Activated CD4-positive, CD25-positive, alpha-beta regulatory T cell (primary cell): ENCODE measurements at places on chromosomes 4 and X.
A peak's percentile ranks its signal among the peaks of the same experiment; 100 is the strongest.

DNA sequence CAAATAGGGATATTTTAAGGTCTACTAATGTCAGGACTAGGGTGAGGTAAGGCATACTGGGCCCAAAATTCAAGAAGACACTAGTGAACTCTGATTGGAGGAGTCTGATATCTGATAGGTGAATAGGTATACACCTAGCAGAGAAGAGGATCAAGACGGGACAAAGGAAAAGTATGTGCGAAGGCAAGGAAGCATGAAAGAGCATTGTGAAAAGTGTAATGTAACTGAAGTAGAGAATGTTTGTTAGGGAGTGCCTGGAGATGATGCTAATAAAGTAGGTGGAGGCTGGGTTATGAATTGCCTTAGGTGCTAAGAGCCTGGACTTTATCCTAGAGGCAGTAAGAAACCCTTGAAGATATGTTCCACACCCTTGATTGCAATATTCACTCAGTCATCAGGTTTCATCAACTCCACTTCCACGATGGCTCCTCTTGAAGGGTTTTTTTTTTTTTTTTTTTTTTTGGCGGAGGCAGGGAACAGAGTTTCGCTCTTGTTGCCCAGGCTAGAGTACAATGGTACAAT lies 49.9 kb upstream of the XIAP start:
- no peak for DNase-seq

- DNase-seq = no peak
Measured at GRCh38 chr4:156875055-156875454, 96.5 kb downstream of the PDGFC start.

DNA sequence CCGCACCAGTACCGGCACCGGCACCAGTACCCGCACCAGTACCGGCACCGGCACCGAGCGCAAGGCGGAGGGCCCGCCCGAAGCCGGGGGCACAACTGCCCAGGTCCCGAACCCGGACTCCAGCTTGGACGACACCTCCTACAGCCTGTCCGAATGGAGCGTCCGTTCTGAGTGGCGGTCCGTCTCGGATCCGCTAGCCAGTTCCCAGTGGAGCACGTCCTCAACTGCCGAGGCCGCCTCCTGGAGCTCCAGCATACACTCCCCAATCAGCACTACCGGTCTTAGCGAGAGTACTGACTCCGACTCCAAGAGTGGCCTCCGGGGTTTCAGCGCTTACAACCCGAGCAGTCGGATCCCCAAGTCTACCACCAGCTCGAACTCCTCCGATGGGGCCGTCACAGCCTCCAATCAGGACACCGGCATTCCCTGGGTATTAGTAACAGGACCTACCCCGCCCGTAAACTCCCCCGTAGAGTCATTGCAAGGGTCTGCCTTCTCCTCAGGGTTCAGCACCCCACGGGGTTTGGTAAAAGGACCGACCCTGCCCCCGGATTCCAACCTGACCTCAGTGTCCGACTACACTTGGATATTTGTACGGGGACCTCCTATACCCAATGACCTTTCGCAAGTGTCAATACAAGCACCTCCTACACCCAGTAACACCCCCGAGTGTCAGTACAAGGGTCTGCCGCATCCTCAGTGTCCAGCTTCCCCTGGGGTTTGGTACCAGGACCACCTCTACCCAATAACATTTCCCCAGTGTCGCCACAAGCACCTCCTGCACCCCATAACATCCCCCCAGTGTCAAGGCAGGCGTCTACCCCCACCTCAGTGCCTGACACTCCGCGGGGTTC lies 721 bp upstream of the MAOA start:
- peak; percentile 7 for DNase-seq

- no peak for DNase-seq
Measured at GRCh38 chrX:136318895-136319597, 18.3 kb downstream of the ADGRG4 start.

- no peak for DNase-seq
Measured at GRCh38 chrX:126770179-126770578, 49.4 kb upstream of the PRR32 start.

- DNase-seq = no peak
Measured at GRCh38 chr4:26151615-26152014, 169.2 kb upstream of the RBPJ start.

- no peak for DNase-seq
Measured at GRCh38 chr4:162510115-162510514, 346.3 kb upstream of the FSTL5 start.

DNA sequence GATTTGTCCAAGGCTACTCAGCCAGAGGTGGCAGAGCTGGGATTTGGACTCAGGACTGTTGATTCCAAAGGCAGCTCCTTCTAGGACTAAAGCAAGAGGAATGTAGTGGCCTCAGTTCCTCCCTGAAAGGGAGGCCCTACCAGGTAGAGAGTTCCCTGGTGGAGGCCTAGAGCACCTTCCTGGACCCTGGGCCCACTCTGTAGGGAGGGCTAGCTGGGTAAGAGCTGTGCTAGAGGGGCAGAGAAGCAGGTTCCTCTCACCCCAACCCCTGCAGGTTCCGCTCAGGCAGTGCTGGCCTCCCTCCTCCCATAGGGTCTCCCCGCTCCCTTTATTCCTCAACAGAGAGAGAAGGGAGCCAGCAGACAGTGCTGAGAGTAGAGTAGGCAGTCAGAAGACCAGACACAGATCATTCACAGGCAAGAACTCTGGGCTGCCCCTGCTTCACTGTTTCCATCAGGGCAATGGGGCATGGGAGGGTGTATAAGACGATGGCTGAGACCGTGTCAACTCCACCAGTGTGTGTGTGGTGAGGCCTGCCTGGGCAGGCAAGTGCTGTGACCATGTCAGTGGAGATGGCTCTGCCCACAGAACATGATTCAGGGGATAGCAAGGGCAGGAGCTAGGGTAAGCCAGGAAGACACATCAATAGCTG lies 12.4 kb upstream of the PJA1 start:
- DNase-seq = no peak

DNA sequence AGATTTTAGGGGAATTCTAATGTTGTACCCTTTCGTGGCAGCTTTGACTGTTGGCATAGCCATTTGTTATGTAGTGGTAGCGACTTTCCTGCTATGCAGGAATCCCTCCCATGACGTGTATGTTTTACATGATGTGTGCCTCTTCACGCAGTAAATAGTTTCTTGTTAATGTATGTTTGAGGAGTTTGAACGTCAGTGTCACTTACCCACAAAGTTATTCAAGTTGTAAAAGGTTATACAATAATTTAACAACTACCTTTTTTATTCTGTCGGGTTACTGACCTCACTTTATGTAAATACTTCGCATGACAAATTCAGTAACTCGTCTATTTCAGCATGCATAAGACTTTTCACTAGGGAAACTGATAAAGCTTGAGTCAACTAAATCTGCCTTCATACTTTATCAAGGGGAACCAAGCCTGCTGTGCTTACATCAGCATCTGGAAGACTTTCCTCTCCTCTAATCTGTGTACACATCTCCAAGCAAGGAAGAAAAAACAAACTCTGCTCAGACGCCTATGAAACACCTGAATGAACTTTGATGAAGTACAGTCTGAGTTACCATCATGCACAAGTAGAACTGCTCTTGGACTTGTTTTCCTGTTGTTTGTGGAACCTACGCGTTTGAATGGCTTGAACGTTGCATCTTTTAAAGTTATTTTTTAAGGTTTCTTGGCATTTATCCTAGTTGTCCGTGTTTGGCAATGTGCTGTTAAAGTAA lies 61.2 kb downstream of the SLC9A6 start:
- DNase-seq = no peak

DNA sequence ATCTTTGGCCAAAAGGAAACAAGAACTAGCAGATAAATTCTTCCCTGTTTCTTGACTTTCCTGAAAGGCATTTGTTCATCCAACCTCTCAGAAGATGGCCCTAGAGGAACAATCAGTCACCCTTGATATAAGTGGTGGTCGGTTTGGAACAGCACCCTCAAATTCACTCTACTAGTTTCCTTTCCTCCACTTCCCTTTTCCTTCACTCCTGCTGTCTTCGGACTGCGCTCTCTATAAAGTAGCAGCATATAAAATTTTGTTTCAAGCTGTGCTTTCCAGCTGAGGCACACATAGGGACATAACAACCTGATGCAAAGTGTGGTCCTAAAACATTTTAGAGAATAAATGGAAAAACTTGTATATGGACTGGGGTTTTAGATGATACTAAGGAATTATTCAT lies 29.0 kb upstream of the MOB1B start:
- no peak for DNase-seq

- no peak for DNase-seq
Measured at GRCh38 chr4:7419961-7420660, 14.6 kb downstream of the PSAPL1 start.

DNA sequence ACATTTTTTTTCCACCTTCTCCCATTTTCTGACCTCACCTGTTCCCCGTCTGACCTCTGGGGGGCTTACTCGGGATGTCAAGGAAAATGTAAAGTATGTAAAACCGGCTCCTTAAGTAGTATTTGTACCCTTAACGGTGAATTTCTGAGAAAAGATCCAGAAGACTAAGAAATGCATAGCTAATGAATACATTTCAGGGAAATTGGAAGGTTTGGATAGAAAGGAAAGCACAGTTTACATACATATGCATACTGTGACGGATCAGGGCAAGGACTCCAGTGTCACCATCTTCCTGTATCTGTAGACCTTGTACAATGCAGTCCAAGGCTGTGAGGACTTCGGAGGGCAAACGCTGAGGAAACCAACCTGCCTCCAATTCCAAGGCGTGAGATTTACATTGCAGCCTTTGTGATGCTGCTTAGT lies 2185.9 kb upstream of the TENM3 start:
- no peak for DNase-seq

GRCh38 chrX:50905334-50905733 lies 5.2 kb upstream of the BMP15 start:
- no peak for DNase-seq

GRCh38 chr4:187017147-187017546 lies 293.5 kb upstream of the FAT1 start:
- no peak for DNase-seq

DNA sequence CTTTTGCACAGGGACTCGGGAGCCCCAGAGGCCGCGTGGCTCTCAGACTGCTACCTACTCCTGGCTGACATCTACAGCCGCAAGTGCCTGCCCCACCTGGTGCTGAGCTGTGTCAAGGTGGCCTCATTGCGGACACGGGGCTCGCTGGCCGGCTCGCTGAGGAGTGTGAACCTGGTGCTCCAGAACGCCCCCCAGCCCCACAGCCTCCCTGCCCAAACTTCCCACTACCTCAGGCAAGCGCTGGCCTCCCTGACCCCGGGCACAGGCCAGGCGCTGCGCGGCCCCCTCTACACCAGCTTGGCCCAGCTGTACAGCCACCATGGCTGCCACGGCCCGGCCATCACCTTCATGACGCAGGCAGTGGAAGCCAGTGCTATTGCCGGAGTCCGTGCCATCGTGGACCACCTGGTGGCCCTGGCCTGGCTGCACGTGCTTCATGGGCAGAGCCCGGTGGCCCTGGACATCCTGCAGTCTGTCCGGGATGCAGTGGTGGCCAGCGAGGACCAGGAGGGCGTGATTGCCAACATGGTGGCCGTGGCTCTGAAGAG lies 28.8 kb downstream of the SH3TC1 start:
- DNase-seq = no peak

- no peak for DNase-seq
Measured at GRCh38 chrX:19673375-19674040, 158.2 kb upstream of the MAP3K15 start.

GRCh38 chrX:111348429-111348828 lies 63.6 kb downstream of the DCX start:
- DNase-seq = no peak

GRCh38 chr4:128381748-128382559 lies 94.3 kb upstream of the PGRMC2 start:
- DNase-seq = no peak

DNA sequence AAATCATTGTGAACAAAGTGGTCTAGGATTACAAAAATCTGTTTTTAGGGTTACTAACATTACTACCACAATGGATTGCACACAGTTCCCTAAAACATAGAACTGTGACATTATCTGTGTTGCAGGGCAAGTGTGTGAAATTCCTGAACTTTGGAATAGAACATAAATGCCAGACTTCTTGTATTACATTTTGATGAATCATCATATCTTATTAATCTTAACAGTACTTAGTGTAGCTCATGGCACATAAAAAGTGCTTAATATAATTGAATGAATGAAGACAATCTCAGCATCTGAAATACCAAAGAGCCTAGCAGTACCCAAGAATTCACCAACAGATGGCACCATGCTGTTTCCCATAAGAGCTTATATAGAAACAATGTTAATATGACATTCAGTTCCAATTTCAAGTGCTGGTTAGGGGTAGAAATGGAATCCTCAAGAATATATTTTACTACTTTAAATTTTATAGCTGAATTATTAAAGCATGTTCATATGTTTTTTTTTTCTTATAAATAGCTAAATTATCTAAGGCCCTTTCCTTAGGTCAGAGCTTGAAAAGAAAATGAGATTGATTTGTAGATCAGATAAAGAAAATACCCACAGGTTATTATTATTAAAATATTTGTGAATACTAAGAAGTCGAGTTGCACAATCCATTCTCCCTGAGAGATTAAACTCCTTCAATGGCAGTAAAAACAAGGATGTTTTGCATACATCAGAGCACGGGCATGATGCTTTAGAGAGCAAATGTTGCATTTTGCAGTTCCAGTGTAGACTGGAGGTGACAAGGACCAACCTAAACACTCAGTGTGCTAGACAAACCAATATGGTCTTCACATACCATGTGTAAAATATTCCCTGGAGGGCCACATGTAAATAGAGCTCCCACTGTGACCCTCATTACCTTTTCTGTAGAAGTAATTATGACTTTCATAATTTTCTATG lies 25.7 kb upstream of the SHISA3 start:
- DNase-seq = no peak

GRCh38 chrX:67749536-67749935 lies 205.7 kb downstream of the AR start:
- DNase-seq = no peak

- DNase-seq = no peak
Measured at GRCh38 chr4:122876456-122876855, 45.9 kb downstream of the NUDT6 start.

- DNase-seq = peak; percentile 12
Measured at GRCh38 chrX:119790977-119791436, 423 bp downstream of the RPL39 start.

DNA sequence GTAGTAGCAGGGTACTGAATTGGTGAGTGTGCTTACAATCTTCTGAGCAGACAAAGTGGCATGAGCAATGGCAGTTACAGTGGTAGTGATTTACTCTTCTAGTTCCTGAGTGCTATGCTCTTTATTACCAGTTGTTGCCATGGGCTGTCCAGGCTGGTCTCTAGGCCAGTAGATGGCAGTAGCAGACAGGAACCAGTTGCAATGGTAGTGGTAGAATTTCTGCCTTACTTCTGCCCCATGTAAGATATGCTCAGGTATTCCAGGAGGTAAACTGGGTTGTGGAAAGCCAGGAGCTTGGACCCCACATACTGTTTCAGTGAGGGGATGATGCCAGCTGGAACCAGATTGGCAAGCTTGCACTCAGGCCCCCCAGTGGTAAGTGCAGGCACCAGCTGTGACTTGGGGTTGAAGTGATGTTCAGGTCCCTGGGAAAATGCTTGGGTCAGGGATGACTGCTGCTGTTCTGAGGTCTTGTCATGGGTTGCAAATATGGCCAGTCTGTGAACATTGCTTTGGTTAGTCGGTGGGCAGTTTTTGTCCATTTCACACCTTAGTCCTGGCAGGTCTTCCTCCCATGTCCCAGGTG lies 63.0 kb upstream of the ZXDB start:
- DNase-seq = no peak

GRCh38 chr4:54016504-54016903 lies 47.9 kb downstream of the CHIC2 start:
- no peak for DNase-seq

GRCh38 chr4:68466185-68466584 lies 18.9 kb downstream of the TMPRSS11E start:
- DNase-seq = no peak
